ENCODE measurements at places on chromosomes 5 and 9.

GRCh38 chr9:91948597-91949391 is 1.2 kb downstream of the ROR2 start:
- no peak for DNase-seq

DNA sequence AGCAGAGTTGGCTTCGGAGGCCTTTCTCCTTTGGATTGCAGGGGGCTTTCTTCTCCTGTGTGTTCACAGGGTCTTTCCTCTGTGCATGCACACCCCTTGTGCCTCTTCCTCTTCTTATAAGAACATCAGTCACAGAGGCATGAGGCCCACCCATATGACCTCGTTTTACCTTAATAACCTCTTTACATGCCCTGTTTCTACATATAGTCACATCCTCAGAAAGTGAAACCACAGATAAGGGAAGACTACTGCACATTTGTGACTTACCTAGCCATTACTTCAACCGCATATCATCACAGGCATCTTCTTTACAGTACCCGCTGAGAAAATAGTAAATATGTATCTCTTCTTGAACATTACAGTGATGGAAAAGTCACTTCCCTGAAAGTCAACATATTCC is 204.9 kb upstream of the TARS1 start:
- DNase-seq = no peak

GRCh38 chr9:77815260-77815659 is 167.1 kb upstream of the GNA14 start:
- no peak for DNase-seq

DNA sequence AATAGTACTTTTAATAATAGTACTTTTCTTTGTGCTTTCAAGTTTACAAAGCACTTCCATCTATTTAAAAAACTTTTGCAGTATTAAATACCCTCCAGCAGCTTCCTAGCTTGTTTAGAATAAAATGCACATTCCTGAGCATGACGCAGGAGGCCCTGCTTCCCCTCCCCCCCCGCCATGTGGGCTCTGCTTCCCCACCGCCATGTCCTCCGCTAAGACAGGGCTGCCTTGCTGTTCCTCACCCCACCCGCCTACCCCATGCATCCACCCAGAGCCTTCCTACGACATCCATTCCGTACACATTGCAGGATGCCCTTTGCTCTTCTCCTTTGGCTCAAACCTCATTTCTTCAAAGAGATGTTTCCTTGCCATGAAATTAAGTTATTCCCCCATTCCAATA is 205.9 kb upstream of the MSX2 start:
- no peak for DNase-seq

- DNase-seq = no peak
Measured at GRCh38 chr5:62692946-62693713, 114.5 kb downstream of the LRRC70 start.

DNA sequence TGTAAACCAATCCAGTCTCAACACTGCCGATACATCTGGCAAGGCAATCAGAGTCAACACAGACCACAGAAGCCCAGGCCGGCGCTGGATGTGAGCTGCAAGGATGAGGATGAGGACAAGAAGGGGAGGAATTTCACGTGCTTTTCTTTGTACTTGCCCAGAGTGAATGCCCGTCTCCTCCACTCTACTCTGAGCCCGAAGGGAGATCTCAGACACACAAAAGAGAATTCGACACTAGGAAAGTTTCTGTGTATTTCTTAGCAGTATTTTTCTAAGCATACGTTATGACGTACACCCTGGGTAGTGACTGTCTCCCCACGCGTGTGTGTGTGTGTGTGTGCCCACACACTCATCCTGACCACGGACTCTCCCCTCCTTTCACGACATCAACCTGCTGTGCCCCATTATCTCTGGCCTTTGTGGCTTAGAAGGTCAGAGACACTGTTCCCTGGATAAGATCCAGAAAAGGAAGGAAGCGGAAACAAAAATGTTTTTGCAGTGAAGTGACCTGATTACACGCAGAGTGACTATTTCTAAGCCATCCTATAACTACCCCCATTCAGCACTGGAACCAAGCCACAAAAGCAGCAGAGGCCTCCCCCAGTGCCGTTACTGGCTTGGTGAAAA is 227.3 kb upstream of the DAPK1 start:
- DNase-seq = no peak

DNA sequence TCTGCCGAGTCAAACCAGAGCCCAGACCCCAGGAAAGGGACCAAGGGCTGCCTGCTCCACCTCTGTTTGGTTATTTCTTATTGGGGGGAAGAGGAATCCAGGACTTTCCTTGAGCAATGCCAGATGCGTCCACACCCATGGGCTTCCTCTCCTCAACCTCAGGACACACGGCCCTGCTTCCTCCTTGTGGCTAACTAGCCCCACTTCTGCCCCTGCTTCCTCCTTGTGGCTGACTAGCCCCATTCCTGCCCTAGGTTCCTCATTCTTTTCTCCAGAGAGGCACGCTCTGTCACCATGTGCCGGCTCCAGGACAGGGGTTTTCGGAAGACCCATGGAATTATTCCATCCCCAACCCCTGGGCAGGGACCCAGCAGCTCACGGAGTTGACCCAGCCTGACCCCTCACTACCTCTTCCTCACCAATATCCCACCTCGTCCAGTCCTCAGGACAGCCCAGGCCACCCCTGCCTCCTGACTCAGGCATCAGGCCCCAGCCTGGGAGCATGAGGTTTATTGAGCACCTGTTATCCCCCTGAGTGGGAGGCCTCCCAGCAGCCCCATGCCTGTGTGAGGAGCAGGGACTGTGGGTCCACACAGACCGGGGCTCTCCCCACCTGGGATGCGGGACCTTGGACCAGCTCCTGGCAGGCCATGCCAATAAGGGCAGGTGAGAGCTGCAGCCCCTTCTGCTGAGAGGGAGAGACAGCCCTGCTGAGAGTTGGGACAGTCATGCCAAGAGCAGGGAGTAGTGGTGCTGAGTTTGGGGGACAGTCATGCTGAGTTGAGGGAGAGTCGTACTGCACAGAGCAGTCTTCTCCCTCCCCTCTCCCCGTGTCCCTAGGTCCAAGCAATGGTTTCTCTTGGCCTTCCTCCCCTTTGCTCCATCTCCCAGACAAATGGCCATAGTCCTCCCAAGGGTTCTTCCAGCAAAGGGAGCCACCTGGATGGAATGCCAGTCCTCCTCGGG is 11.8 kb upstream of the FCN1 start:
- no peak for DNase-seq

DNA sequence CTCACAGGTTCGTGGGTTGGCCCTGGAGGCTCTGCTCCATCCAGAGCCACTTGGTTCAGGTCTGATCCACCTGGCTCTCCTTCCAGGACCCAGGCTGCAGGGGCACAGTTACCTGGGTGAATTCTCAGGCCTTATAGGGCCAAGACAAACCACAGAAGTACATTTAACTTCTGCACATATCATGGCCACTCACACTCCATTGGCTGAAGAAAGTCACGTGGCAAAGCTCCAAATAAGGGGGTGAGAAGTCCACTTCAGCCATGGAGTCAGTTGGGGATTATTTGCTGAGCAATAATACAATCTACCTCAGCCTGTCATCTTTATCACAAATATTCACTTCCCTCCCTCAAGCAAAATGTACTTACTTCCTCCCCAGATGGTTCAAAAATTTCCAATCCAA is 83.6 kb downstream of the MACROH2A1 start:
- DNase-seq = no peak

All from HT-29 (cell line).